ENCODE measurements at places on chromosomes 11 and 22. TPM values are rescaled to one million over a fixed set of nuclear protein-coding genes. Genes with fewer than 3 reads are reported as not detected.

The MN1 gene
- 2.4 TPM for polyA plus RNA-seq

The OR52E8 gene
- not detected for polyA plus RNA-seq

The GRIA4 gene
- polyA plus RNA-seq = 0.98 TPM

The CCDC134 gene
- 10.2 TPM for polyA plus RNA-seq

The ARHGAP20 gene
- 43.6 TPM for polyA plus RNA-seq

The XKR3 gene
- polyA plus RNA-seq = not detected

The ABCC8 gene
- 11.1 TPM for polyA plus RNA-seq

The KCNE3 gene
- 12.4 TPM for polyA plus RNA-seq

The INS gene
- polyA plus RNA-seq = not detected

The NCR3LG1 gene
- 0.80 TPM for polyA plus RNA-seq

The PLEKHA7 gene
- 31.4 TPM for polyA plus RNA-seq

The MCHR1 gene
- polyA plus RNA-seq = 0.12 TPM

The OR56A1 gene
- not detected for polyA plus RNA-seq

The MIEF1 gene
- 25.0 TPM for polyA plus RNA-seq

The SLC16A8 gene
- polyA plus RNA-seq = 1.7 TPM

The POLA2 gene
- 19.3 TPM for polyA plus RNA-seq

The NEAT1 gene
- 147 TPM for polyA plus RNA-seq

The FBXO3 gene
- 54.8 TPM for polyA plus RNA-seq

The NLRP14 gene
- polyA plus RNA-seq = 0.20 TPM

The MMP10 gene
- 1.6 TPM for polyA plus RNA-seq
